ENCODE measurements at places on chromosomes 1 and 21.

- DNase-seq = no peak
Observed at GRCh38 chr21:45014747-45015468, 59.5 kb upstream of the ADARB1 start.

GRCh38 chr1:155200920-155201319 is 6.8 kb downstream of the THBS3 start:
- DNase-seq = no peak

DNA sequence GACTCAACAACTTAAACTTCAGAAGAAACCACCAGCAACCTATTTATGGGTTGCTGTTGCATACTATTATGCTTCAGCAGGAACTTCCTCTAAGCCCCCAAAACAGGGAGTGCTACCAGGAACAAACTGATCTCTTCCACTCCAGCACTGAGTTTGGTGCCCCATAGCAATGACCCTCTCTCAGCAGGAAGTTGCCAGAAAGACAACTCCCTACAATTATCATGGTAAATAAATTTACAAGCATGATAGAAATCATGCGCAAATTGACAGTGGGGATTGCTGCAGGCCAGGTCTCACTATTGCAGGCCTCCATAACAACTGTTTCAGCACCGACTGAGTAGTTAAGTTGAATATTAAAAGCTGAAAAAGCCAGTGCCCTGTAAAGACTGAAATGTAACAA is 180.6 kb downstream of the PLA2G4A start:
- DNase-seq = no peak

DNA sequence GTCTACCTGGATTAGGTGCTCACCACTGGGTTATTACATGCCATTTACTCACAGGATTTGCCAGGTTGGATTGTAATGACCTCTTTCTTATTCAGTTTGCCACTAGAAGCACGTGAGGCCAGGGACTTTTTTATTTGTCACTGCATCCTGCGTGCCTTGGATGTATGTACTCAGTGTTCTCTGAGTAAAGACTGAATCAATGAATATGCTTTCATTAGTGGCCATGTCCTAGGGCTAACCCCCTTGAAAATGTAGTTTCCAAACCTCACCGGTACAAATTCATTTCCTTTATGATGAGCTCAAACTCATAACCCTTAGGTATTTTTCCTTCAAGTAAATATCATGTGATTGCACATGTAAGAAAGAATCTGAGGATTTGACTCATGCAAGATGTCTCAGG is 1.3 kb upstream of the ZP4 start:
- no peak for DNase-seq

- no peak for DNase-seq
Observed at GRCh38 chr1:37560401-37561132, 3.8 kb downstream of the DNALI1 start.

DNA sequence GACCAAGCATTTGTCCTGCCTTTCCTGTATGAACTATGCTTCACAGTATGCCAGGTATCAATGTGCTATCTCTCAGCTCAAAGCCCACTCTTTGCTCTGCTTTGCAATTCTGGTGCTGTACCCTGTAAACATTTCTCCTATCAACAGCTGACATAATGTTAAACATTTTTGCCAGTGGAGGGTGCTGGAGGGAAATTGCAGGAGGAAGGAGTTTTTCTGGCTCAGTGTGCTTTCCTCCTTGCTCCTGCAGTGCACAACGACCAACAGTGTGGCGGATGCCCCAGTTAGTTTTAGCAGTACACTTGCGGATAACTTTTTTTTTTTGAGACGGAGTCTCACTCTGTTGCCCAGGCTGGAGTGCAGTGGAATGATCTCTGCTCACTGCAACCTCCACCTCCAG is 67.1 kb upstream of the PTGFRN start:
- no peak for DNase-seq

- no peak for DNase-seq
Observed at GRCh38 chr1:64745181-64745985, 508 bp downstream of the RAVER2 start.

GRCh38 chr1:205370780-205371179 is 14.1 kb upstream of the KLHDC8A start:
- DNase-seq = no peak

DNA sequence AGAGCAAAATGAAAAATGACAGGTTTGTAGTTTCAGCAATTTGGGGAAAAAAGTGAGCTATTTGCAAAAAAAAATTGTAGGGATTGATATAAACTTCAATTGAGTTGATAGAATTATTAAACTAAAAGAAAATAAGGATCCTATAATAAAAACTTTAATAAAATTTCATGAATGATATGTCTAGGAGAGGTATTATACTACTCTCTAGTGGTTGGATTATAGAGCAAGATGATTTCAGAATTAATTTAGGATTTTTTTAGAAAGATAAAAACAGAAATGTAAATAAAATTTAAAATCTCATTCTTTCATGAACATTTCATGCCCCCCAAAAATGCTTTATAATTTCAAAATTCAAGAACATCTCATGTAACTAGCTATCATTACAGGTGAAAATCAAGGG is 430.4 kb downstream of the DSCAM start:
- no peak for DNase-seq

DNA sequence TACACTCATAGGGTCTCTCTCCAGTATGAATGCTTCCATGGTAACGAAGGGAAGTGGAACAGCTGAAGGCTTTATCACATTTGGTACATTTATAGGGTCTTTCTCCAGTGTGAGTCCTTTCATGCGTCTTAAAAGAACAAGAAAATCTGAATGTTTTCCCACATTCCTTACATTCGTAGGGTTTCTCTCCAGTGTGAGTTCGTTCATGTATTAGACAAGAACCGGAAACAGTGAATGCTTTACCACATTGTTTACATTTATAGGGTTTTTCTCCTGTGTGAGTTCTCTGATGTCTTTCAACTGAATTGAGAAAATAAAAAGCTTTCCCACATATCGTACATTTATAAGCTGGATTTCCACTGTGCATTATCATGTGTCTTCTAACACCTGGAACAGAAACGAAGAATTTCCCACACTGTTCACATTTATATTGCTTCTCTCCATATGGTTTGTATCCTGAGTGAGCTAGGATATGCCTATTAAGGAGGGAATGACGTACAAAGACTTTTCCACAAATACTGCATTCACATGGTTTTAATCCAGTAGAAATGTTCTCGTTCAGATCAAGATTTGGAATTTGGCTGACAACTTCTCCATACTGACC is 3.4 kb downstream of the ZNF669 start:
- no peak for DNase-seq
